GM12892 (cell line): ENCODE measurements at places on chromosomes 16 and 17.

DNA sequence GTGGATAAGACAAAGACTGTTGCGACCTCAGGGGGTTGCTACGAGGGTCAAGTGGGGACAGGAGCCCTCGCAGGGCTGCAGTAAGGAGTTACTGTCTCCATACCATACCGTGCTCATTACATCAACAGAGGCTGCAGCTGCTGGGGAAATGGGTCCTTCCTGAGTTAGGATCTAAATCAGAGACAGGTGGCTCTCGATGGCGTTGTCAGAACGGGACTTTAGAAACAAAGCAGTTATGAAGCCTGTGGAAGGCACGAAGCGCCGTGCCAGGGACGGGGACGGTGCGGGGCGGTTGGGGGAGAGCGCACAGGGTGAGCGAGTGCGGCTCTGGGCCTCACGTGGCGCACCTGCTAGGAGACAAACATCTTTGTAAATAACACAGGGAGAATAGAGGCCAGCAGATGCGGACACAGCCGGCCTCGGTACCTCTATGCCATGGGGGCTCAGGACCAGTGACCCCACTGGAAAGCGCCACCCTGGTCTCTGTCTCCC, 34.4 kb downstream of the ZCCHC14 start:
- DNase-seq: no peak

GRCh38 chr16:4323845-4324488, 8.1 kb downstream of the GLIS2 start:
- no peak for DNase-seq

GRCh38 chr16:19885451-19886072, 914 bp upstream of the GPRC5B start:
- no peak for DNase-seq

DNA sequence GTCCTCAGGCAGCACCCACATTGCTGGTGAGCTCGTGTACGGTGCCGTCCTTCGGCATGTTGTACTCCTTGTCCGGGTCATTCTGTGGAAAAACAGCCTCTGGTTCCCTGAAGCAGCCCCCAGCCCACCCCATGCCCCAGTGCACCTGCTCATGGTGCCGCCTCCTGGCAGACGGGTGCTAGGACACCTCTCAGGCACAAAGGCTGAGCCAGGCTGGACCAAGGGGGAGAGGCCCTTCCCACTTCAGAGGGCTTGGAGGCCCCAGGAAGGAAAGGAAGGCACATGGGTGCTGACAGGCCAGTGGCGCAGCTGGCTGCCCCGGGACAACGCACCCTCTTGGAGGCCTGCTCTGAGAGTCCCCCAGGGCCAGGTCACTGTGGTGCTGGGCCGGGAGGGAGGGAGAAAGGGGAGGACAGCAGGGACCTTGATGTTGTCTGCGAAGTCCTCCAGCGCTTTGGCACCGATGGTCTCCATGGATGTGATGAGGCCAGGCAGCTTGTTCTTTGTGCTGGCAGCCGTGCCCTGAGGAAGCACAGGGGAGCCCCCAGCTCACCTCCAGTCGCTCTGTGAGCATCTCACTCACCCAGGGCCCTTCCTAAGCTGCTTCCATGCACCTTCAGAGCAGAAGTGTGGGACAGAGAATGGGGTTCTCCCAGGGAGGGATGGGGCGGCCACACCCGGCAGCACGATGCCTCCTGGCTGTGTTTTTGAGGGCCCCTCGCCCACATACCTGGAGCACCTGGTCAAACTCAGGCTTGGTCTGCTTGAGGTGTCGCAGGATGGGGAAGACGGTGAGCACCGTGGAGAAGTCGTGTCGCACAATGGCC, 9.3 kb downstream of the ZACN start:
- no peak for DNase-seq

DNA sequence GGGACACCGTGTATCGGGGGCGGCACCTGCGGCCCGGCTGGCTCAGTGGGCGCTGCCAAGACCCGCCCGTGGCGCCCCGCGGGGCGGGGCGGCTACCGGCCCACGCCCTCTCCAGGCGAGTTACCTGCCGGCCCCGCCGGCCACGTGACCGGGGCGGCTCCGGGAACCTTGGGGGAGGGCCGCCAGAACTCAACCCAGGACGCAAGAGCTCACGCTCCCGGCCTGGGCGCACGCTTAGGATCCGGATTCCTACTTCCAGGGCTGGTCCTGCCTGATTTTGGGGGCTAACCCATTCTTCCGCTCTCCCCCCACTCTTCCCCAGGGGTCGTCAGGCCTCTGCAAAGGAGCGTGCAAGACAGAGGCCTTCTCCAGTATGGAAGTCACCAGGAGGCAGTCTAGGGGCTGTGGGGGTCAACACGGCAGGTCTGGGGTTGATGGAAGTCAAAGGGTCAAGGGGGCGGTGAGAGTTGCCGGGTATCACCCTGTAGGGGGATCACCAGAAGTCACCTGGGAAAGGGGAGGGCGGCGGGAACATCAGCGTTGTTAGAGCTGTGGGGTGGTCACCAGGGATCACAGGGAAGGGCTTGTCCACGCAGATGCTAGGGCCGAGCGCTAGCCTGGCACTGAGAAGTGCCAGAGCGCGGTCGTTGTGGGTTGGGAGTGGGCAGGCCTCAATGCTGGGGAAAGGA, 354 bp upstream of the ESRP2 start:
- DNase-seq: no peak
